WERI-Rb-1 (cell line): ENCODE measurements at places on chromosomes 2 and 18.
A peak's percentile ranks its signal among the peaks of the same experiment; 100 is the strongest.

GRCh38 chr2:108988796-108989713, at the start of gene EDAR:
EDAR (minus strand) TSS chr2:108989220; CDS start chr2:108931014, 58,206 bp downstream.
- peak; percentile 70 for DNase-seq

- DNase-seq = no peak
Observed at GRCh38 chr2:88549616-88550292, 77.5 kb downstream of the EIF2AK3 start.

DNA sequence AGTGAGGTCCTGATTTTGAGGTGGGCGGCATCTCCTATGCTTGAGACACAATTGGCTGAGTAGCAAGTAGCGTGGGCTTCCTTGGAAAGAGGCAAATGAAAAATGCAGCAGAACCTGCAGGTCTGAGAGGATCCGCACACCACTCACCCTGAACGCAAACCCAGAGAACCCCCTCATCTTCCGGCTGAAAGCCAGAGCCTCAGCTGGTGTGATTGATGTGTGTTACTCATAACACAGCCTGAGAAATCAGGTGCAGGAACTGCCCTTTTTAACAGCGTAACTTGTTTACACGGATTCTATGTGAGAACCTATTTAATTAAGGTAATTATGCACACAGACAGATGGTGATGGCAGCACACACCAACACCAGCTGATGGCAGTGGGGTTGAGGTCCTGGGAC, 123.4 kb downstream of the MRO start:
- no peak for DNase-seq

DNA sequence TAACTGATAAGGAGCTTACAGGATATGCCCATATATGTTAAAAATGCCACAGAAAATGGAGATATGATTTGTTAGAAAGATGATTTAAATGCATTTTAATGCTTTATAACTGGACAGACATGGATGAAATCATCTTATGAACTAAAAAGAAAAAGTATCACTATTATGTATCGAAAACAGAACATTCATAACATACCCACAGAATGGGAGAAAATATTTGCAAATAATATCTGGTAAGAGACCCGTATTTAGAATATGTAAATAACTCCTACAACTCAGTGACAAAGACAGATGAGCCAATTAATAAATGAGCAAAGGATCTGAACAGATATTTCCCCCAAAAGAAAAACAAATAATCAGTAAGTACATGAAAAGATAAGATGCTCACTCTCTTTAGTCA, 24.3 kb upstream of the MGAT5 start:
- DNase-seq = no peak

DNA sequence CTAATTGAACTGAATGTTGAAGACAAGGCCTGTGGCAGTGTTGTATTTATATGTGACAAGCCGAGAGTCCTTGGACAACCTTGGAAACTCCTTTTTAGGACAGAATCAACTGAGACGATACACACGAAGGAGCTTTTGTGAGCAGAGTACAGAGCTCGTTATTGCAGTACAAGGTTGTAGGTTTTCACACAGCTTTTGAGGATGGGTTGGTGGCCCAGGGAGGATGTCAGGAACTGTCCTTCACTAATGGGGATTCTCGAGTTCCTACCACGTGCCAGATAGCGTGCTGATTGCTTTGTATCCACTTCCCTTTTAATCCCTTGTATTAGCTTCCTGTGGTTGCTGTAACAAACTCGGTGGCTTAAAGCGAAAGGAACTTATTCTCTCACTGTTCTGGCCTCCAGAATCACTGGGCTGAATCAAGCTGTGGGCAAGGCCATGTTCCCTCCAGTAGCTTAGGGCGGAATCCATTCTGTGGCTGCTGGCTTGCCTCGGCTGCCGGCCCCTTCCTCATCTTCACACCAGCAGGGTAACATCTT, 20.2 kb downstream of the INPP4A start:
- peak; percentile 22 for DNase-seq
